Globus pallidus (tissue), 1 donor: ENCODE measurements at places on chromosomes 6 and 20.

DNA sequence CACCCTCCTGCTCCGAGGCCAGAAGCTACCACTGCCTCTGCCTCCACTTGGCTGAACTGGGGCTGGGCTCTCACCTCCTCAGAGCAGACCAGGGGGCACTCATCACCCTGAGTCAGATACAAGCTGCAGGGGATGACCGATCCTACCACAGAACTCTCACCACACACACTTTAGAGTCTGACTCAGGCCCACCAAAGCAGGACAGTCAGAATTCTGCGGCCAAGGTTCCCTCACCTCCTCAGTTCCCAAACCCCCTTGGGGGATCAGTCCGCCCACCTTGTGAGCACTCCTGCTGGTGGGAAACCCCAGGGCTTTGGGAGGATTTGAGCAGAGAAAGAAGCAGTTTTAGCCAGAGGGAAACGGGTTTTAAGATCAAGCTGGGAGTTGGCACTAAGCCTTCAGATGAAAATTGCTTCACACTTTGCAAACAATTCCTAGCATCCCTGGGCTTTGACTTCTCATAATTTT, 587.8 kb upstream of the JAG1 start:
- no peak for DNase-seq

DNA sequence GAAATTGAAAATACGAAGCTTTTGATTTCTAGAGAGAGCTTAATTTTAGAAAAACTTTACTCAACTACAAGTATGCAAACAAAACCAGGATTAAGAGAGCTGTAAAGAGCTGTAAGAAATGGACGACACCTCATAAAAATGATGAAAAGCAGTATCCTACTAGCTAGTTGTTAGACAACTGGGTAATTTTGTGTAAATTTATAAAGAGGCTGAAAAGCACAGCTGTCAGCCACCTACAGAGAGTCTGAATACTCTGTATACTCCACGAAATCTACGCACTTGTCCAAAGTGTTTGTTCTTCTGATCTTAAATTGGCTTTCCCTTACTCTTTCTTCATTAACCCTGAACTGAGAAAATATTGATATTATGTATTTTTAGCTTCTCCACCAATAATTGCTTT, 808.4 kb upstream of the EPHA7 start:
- DNase-seq, result no peak

GRCh38 chr20:5996765-5997164, 46.3 kb downstream of the MCM8 start:
- DNase-seq, result no peak

GRCh38 chr6:37566950-37567349, 67.3 kb upstream of the CCDC167 start:
- DNase-seq, result no peak

- no peak for DNase-seq
Measured at GRCh38 chr6:110810896-110811586, 4.2 kb downstream of the CDK19 start.

GRCh38 chr20:53753880-53754459, 160.3 kb upstream of the ZNF217 start:
- DNase-seq, result no peak

- no peak for DNase-seq
Measured at GRCh38 chr20:33002087-33002808, 2.0 kb downstream of the SUN5 start.

DNA sequence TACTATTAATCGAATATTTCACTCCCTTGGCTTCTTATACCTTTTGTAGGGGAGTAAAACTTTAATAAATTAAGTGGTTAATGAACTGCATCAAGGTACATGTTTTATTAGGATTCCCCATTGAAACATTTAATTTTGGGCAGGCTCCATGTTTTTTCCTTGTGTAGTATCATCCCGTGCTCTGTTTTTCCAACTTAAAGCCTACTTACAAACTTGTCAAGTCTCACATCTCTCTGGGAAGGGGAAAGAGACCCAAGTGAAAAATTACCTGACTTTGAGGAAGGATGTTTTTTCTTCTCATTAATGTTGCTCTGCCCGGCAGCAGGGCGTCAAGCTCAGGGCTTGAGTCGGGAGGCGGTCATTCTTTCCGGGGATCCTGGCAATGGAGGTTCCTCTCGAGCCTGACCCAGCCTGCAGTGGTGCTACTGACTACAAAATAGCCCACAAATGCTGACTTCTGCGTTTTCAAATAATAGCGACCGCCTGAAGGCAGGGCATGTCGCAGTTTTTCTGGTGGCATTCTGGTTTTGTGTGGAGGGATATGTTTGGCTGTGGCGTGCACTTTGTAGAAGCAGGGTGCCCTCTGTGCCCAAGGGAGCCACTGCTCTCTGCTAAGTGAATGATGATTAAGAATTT, 2.4 kb downstream of the DSP start:
- DNase-seq, result no peak

GRCh38 chr20:2873747-2874041, 413 bp downstream of the PTPRA start:
- no peak for DNase-seq

GRCh38 chr20:51752343-51752951, 15.7 kb downstream of the ATP9A start:
- DNase-seq, result no peak

DNA sequence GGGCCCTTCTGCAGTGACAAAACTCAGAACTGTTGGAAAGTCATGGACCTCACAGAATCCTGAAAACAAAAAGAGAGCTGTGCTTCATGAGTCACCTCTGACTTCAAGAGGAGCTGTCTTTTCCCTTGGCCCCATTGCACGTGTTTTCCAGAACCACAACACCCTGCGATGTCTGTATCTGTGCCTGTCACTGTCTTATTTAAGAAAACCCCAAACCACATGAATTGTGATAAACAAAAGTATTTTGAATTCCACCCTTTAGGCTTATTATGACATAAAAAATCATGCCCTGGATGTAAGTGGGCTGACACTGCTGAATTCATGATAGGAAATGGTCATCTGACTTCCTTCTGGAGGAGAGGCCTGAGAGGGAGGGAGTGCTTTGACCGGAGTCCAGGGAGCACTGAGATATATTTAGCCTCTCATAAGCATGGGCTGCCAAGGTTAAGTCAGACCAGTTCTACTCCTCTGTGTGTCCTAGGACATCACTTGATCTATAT, 96.4 kb upstream of the DUSP22 start:
- DNase-seq, result peak; percentile 11
